ENCODE measurements at places on chromosomes 5 and 9.

- DNase-seq = no peak
These were observed 24.8 kb downstream of the PTPN3 start for GRCh38 chr9:109473329-109473728.

DNA sequence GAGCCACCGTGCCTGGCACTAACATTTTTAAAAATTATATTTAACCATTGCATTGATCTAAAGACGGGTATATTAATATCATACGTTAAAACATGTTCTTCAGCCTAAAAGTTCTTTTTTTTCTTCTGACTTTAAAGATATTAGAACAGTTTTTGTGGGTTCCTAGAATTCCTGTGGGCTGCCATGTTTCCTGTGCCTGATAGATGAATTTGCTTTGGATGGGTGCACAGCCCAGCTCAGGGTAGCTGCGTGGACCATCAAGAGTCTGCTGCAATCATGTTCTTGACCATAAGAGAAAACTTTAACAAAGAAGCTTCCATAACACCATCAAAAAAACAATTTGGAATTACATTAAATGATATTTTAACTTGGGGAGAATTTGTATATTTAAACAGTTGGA lies 2.4 kb upstream of the LAMC3 start:
- no peak for DNase-seq

DNA sequence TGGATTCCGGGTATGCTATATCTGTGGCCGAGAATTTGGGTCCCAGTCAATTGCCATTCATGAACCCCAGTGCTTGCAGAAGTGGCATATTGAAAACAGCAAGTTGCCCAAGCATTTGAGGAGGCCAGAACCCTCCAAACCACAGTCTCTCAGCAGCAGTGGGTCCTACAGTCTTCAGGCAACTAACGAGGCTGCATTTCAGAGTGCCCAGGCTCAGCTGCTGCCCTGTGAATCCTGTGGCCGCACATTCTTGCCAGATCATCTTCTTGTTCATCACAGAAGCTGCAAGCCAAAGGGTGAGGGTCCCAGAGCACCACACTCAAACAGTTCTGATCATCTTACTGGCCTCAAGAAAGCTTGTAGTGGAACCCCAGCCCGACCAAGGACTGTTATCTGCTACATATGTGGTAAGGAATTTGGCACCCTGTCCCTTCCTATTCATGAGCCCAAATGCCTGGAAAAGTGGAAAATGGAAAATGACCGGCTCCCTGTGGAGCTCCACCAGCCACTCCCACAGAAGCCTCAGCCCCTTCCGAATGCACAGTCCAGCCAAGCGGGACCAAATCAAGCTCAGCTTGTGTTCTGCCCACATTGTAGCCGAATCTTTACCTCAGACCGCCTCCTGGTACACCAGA lies 23.0 kb downstream of the ZNF474 start:
- DNase-seq = no peak

DNA sequence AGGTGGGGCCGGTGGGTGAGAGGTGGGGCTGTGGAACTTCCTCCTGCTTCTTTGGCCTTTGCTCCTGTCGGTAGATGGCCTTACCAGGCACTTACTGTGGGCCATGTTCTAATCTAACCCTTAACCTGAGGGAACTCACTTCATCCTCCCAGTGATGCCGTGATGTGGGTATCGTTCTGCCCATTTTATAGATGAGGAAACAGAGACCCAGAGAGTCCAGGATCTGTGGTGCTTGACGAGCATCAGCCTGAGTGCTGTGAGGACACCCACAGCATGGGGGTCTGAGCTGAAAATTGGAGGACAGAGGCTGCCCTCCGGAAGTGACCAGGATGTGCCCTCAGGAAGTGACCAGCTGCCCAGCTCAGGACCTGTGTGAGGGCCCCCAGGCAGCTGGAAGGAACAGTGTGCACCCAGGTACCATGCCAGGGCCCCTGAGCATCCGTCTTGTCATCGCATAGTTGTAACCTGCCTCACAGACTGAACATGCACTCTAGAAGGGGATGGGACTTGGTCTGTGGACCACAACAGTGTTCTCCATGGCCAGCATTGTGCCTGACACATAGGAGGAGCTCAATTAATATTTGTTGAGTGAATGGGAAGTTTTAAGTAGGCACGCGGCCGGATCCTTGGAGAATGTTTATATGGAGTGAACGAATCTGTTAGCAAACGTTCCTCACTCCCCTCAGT lies 8.5 kb downstream of the NEK6 start:
- DNase-seq = no peak

DNA sequence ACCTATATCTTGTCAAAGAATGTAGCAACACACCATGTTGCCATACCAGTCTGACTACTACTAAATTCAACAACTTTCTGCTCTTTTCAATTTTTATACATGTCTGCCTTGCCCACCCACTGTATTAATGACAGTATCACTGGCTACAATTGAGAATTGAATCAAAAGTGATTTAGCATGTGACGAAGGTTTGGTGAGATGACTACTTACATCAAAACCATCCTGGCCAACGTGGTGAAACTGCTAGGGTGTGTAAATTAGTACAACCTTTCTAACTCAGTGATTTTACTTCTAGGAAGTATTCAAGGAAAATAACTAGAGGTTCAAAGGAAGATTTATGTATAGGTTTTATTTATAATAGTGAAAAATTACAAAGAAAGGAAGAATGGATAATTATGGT lies 109.8 kb downstream of the UNC13B start:
- no peak for DNase-seq

- no peak for DNase-seq
These were observed 7.4 kb downstream of the DMXL1 start for GRCh38 chr5:119078071-119078846.

DNA sequence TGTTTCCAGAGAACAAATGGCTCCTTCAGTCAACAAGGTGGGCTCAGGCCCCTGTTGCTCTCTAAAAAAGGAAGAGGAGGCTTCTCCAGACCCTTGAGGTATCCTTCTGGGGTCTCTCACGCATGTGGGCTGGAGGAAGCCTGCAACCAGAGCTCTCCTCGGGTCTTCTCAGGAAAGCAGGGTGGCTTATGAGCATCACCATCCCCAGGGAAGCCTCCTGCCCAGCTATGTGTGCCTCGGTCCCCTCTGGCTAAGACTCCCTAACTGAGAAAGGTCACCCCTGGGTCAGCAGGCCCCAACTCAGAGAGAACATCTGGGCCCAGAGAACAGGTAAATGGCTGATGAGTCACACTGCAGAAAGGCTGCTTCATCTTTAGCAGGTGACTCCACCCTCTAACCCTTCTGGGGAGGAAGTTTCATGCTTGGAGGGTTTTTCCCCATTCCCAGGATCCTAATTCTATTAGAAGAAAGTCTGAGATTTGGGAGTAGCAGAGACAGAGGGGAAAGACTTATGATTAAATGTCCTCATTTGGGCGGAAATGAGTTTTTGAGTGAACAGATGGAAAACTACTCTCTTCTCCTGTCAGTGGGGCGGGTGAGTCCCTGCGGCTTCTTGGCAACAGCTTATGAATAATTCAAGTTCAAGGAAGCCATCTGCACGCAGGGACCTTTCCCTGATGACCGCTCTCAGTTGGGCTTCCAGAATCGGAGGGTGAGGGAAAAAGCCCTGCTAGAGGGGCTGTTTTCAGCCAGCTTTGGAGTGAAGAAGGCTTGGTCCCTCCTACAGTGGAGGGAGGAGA lies 41.9 kb downstream of the TGFBI start:
- no peak for DNase-seq

DNA sequence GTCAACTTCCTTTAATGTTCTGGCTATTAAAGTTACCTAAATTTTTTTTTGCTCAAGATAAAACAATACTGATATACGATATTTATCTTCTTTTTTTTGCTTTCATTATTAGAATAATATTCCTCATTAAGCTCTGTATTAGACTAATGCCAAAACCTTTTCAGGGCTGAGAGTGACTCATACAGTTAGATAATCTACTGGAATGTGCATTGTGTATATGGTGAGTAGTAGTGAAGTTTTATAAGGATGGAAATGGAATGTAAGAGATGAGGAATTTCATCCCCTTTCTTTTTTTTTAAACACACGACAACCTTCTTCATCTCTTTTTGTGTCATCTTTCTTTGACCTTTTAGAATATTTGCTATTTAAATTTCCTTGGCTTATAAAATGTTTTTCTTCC lies 268.6 kb downstream of the ISL1 start:
- peak; percentile 17 for DNase-seq

DNA sequence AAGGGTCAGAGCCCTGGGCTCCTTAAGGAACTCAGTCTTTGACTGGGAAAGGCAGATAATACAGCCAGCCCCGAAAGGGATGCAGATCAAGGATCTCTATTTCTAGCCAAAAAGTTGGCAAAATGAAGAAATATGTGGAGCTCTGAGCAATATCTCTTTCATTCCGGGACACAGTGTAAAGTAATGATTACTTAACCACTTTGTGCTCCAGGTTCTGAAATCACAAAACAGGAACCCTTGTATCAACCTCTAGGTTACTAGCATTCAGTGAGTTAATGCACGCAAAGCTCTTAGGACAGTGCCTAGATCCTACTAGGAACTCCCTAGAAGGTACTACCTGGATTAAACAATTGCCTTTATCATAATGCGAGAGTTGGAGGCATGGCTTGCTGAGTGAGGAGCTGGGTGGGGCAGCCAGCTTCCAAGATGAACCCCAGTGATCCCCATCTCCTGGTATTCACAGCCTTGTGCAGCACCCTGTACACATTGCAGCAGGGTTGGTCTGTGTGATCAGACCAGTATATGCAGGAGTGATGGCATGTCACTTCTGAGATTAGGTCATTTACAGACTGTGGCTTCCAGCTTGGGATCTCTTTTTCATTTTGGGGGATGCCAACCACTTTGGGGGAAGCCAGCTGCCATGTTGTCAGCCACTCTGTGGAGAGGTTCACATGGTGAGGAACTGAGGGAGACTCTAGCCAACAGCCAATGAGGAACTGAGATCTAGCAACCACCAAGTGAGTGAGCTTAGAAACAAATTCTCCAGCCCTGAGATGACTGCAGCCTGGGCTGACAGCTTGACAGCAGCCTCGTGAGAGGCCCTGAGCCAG lies 103.1 kb upstream of the SLC44A1 start:
- DNase-seq = no peak

- DNase-seq = no peak
These were observed 9.7 kb upstream of the ORM1 start for GRCh38 chr9:114313186-114313585.

- DNase-seq = no peak
These were observed 94.1 kb upstream of the ITGA2 start for GRCh38 chr5:52895075-52895474.
